ENCODE measurements at places on chromosomes 2 and 18.

GRCh38 chr18:35835833-35836232 is 136.6 kb upstream of the RMP24 start:
- DNase-seq: no peak

DNA sequence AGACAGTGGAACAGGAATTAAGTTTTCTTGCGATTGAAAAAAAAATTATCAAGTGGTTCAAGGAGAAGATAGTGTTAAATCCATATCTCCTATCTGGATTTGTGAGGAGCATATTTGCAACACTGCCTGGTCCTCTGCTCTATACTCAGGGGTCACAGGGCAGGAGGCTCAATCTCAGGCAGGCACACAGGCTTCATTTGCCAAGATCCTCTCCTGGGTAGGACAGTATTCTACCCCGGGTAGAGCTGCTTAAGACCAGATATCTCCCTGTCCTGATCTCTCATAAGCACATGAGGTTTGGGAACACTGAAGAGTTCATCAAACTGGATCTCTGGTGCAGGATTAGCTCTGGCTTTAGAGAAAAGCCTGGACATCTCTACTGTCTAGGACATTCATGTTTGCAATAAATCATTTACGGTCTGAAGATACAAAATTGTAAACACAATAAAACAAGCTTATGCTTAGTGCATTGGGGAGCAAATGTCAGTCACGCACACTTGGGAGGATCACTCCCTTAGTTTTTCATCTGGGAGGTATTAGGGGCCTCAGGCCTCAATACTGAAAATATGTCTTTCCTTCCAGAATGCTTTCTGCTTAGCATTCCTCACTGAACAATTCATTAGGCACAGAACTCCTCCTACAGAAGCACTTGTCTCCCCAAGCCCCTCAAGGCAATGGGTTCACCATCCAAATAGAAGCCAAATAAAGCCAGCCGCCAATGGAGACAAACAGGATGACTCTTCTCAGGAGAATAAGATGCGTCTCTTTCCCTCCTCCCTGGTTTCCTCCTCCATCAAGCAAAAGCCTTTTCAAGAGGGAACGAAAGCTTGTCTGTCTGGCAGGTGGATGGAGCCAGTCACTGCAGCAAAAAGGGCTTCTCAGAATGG is 34.1 kb upstream of the LCLAT1 start:
- DNase-seq: peak; percentile 62

GRCh38 chr2:201971531-201972228 is 62.0 kb upstream of the FZD7 start:
- peak; percentile 71 for DNase-seq

- DNase-seq: no peak
Observed at GRCh38 chr2:73037947-73038585, 33.4 kb downstream of the SFXN5 start.

GRCh38 chr2:145752091-145752806 is 1232.3 kb upstream of the ZEB2 start:
- DNase-seq: peak; percentile 85

DNA sequence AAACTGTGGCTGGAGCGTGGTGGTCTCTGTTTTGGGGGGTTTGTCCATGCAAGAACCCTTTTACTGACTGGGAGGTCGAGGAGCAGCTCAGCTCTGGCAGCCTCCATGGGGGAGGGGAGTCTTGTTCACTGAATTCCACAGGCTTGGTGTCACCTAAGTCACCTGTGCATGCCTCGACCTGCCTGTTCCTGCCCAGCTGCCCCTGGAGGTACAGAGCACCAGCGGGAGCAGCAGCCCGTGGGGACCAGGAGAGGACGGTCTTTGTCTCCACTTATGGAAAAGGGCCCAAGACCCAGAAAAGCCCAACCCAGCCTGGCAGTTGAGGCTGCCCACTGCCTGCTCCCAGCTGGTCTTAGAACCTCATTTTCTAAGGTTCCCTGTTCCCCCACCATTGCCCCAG is 168.7 kb upstream of the AGAP1 start:
- DNase-seq: no peak

GRCh38 chr2:118687698-118688097 is 159.8 kb downstream of the EN1 start:
- peak; percentile 36 for DNase-seq

GRCh38 chr2:1705557-1706076 is 38.7 kb downstream of the PXDN start:
- DNase-seq: no peak

DNA sequence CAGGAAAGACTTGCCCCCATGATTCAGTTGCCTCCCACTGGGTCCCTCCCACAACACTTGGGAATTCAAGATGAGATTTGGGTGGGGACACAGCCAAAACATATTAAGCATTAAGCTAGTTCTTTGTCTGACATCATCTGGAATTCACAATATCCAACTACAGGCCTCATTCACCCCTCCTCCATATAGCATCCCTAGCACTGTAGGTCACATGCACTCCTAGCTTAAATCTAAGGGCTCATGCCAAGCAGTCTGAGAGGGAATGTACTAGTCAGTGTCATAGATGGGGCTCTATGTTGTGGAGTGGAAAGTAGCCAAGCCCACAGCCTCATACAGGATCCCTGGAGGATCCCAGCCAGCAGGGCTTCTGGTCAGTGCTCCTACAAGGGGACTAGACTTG is 92.1 kb downstream of the IRS1 start:
- peak; percentile 35 for DNase-seq

DNA sequence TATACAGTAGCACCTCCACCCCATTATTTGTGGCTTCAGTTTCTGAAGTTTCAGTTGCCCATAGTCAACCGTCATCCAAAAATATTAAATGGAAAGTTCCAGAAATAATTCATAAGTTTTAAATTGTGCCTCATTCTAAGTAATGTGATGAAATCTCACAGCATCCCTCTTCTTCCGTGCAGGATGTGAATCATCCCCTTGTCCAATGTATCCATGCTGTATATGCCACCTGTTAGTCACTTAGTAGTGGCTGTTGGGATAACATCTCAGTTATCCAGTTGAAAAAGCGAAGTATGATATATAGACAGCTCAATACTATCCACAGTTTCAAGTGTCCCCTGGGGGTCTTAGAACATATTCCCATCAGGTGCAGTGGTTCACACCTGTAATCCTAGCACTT is 119.1 kb upstream of the OTX1 start:
- no peak for DNase-seq

DNA sequence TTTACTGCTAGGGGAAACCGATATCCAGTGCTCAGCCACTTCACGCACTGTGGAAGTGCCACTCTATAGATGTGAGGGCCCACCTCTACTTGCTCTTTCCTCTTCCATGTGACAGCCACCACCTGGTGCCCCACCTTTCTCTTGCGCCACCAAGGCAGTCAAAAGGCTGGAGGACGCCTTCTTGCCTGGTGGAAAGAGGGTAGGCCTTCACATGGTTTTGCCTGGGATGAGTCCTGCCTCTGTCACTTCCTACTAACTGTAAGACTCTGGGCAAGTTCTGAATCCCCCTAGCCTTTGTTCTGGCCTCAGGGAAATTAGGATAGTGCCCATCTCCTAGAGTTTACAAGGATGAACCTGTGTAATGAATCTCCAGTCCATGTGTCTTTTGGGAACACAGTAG is 66.1 kb upstream of the ODC1 start:
- DNase-seq: no peak

- no peak for DNase-seq
Observed at GRCh38 chr2:64792995-64793639, 139.4 kb upstream of the SERTAD2 start.

DNA sequence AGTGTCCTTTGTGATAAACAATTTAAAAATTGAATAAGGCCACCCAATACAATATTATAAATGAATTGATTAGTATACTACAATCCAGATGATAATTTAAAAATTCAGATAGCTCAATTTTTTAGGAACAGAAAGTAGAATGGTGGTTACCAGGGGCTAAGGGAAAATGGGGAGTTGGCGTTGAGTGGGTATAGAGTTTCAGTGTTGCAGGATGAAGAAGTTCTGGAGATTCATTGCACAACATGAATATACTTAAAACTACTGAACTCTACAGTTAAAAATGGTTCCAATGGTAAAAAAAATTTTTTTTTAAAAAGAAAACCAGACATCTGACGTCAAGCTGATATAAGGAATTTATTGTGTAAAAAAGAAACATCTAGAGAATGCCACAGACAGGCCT is 20.9 kb downstream of the SLC39A6 start:
- DNase-seq: no peak

GRCh38 chr2:59182249-59182648 is 941.1 kb upstream of the FANCL start:
- peak; percentile 31 for DNase-seq

- no peak for DNase-seq
Observed at GRCh38 chr18:6759579-6759978, 30.1 kb downstream of the ARHGAP28 start.

DNA sequence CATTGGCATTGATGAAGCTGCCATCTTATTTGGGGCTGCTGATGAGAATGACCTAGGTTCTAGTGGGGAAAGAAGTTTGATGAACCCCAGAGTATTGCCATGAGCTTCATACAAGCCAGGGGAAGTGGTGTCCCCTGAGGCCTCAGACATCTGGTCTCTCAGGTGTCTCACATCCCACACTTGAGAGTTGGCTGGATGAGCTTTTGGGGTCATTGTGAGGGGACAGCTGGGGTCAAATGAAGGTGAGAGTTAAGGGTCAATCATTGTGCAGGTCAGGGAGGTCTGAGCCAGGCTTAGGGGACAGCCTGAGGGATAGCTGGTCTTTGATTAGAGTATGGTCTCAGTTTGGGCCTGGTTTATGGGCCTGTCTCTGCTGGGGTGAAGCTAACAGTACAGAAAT is 336.5 kb downstream of the CYP26B1 start:
- no peak for DNase-seq

DNA sequence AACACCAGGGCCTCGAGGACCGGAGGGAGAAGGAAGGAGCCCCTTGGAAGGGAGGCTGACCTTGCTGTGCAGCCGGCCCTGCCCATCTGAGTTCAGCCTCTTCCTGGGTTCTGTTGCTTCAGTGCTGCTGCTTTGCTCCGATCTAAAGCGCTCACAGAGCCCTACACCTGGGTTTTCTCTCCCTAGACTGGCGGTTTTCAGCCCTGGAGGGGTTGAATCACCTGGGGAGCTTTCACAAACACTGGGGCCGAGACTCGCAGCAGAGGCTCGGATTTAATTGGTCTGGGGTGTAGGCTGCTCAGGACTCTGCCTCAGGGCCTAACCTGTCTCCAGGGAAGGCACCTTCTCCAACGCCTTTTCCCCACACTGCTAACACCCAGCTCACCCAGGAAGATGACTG is 40.9 kb upstream of the SMAD7 start:
- no peak for DNase-seq

GRCh38 chr2:20425884-20426283 is 21.0 kb upstream of the RHOB start:
- DNase-seq: no peak

- no peak for DNase-seq
Observed at GRCh38 chr18:79943608-79944125, 7.8 kb downstream of the SLC66A2 start.

DNA sequence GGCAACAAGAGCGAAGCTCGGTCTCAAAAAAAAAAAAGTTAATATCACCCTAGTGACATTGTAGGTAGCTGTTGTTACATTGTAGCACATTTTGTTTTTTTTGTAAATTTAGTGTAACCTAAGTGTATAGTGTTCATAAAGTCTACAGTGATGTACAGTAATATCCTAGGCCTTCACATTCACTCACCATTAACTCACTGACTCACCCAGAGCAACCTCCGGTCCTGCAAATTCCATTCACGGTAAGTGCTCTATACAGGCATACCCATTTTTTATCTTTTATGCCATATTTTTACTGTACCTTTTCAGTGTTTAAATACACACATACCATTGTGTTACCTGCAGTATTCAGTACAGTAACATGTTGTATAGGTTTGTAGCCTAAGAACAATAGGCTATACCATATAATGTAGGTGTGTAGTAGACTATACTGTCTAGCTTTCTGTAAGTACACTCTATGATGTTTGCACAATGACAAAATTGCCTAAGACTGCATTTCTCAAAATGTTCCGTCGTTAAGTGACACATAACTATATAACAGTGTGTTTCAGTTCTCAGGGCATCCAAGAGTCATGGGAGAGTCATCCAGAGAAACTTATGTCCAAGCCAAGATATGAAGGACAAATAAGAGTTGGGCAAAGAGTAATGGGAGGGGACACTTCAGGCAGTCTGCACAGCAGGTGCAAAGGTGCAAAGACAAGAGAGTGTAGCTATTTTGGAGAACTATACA is 68.4 kb downstream of the TANK start:
- no peak for DNase-seq

- DNase-seq: no peak
Observed at GRCh38 chr2:933734-934295, 16.8 kb upstream of the SNTG2 start.

- no peak for DNase-seq
Observed at GRCh38 chr2:26488463-26489212, 10.7 kb upstream of the OTOF start.

DNA sequence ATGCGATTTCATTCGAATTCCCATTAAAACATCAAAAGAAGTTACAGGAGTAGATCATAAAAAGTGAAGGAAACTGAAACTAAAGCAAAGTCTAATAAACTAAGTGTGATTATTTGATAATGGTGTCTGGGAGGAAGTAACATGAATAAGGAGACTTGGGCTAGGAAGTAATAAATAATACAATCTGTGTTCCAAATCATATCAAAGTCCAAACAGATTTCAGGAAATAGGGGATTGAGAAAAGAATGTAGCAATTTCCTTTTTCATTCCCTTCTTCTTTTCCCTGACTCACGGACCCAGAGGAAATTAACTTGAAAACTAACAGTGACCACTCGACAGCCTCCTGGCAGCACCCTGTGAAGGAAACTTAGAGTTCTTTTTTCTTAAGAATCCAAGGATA is 758.4 kb upstream of the GCFC2 start:
- DNase-seq: no peak

DNA sequence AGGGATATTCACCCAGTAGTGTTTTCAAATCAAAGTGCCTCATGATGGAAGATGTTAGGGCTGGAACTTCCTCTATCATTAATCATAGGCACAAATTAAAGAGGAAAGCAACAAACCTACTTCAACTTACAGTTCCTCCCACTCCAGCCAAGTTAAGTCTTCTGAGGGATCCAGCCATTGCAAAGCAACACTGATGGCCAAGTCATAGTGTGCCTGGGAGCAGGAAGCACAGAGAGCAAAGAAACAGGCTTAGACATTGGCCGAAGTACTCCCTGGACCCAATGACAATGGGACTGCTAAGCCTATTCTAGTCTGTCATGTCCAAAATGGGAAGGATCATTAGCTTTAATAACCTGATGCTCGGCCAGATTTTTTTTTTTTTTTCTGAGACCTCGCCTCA is 7.0 kb downstream of the C2orf80 start:
- no peak for DNase-seq

DNA sequence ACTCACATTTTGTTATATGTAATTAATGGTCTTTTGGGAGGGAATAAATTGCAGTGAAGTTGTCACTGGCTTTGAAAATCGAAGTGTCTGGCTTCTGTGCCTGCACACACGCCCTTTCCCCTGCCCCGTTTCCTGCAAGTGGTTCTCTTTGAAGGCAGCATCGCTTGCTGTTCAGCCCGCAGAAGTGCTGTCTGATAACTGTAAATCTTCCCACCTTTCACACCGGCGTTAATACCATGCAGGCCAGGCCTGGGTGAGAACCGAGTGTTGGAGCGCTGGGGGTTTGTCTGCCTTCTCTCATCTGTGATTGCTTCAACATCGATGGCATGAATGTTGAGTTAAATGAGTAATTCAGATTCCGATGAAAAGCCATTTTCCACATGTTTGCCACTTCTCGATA is 37.9 kb upstream of the RPL31 start:
- no peak for DNase-seq
